ENCODE measurements at places on chromosomes 2 and 18.

- no peak for DNase-seq
Measured at GRCh38 chr2:190482451-190482850, 52.1 kb downstream of the NEMP2 start.

DNA sequence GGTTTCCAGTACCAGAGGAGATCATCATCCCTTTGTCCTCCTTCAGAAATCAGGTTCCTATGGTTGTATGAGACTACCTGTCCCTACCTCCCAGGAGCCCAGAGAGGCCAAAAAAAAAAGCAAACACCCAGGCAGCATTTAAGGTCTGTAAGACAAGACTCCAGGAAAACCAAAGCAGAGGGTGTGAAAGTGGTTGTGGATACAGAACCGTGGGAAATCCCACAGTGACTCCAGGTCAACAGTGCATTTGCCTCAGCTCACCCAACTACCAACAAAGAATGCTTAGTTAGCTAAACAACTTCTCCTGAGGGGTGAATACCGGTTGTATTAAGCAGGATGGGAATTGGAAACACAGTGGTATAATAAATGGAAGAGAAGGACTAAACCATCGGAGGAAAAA lies 83.6 kb downstream of the LBH start:
- no peak for DNase-seq

- DNase-seq: no peak
Measured at GRCh38 chr18:34977838-34978532, 63.2 kb upstream of the MAPRE2 start.

DNA sequence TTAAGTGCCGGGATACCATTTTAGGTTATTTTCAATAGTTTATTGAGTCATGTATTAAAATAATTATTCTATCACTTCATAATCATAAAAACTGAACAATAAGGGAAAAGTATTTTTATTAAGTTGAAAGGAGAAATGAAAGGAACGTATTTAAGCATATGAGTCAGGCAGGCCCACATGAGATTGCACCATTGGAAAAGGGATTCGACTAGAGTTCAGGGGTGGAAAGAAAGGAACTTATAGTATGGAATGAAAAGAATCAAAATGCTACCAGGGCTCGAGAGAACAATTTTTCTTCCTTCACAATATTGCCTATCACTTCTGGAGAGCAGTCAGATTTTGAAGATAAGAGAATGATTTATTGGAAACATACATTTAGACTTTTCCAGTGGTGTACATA lies 516.5 kb upstream of the NETO1 start:
- no peak for DNase-seq

DNA sequence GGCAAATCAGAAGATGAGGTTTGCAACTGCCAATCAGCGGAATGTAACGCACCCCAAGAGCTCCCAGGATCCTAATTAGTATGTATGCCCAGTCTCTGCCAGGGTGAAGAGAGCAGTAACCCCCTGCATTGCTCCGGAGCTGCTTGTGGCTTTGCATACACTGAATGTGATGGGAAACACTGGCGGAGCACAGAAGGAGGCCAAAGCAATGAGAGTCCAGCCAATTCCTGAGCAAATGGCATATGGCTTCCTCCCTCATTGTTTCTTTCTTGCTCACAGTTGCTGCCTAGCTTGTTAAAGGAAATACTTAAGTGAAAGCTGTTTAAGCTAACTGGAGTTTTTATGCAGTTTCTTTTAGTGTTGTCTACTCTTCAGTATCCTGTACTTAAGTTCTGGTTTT lies 343.5 kb upstream of the NT5C1B start:
- DNase-seq: no peak

DNA sequence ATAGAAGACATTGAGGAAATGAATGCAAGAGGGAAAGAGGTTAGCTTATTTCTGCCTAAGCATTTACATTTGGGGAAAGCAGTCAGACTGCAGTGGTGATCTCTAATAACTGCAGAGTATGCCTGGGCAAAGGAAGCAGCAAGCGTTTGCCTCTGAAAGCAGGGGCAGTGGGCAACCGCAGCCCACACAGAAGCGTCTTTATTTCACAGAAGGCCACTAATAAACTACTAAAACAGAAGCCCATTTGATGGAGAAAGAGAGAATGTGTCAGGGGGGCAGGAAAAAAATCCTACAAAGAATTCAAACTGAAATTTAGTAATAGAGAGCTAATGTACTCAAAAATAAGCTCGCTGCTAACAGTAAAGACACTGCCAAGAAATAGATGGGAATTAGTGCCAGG lies 53.1 kb downstream of the LRRTM4 start:
- no peak for DNase-seq

Measured in omental fat pad (tissue), 4 donors.